Right lobe of liver (tissue), 6 donors: ENCODE measurements at places on chromosomes 12 and 14. TPM values are rescaled to one million over a fixed set of nuclear protein-coding genes. Genes with fewer than 3 reads are reported as not detected.

Gene REM2
- 0.12 TPM for total RNA-seq

GRCh38 chr14:22715186-22715812, 51.2 kb upstream of the OXA1L start:
- DNase-seq: no peak

GRCh38 chr14:77100961-77101360, 2.9 kb downstream of the CIPC start:
- DNase-seq: no peak

- DNase-seq: no peak
These were observed 128.9 kb downstream of the NUBPL start for GRCh38 chr14:31690056-31690455.

GRCh38 chr14:24408764-24409163, 10.0 kb downstream of the NYNRIN start:
- no peak for DNase-seq

DNA sequence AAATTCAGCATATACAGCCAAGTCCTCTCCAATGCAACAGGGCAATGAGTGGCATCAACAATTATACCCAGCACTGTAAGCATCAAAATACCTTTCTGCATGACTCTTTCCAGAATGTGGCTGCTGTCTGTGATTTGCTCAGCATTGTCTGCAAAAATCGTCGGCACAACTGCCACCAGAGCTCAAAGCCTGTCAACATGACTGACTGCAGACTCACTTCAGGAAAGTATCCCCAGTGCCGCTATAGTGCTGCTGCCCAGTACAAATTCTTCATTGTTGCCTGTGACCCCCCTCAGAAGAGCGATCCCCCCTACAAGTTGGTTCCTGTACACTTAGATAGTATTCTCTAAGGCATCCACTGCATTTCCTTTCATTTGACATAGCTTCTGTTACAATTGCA, 735 bp downstream of the RNASE6 start:
- DNase-seq: no peak

DNA sequence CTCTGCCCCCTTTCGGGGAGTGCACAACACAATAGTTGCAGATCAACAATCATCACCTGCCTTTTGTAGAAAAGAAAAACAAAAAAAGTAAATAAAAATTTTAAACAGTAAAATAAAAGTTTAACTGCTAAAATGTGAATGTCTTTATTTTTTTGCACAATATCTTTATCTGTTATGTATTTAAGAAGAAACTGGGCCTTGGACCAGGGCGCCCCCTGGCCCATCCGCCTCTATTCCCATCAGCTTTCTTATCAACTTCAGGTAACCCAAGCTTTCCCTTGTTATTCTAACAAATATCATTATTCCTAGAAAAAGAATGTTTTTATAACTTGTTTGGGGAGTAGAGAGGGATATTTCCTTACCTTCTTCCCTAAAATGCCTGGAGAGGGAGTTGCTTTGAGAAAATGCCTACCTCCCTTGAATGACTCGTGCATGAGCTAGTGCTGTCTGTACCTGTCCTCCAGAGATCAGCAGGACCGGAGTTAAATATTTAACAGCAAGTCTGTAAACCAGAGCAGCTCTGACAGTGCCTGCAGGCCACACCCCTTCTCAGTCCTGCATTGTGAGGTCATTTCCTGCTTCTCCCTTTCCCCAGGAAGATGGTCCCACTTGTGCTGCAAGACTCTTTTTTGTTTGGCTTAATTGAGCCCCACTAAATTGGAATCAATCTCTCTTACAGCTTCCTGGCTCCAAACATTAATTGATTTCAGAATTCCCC, 192.8 kb upstream of the RGS6 start:
- DNase-seq: no peak

GRCh38 chr12:25800101-25800500, 158.4 kb upstream of the RASSF8 start:
- DNase-seq: no peak

DNA sequence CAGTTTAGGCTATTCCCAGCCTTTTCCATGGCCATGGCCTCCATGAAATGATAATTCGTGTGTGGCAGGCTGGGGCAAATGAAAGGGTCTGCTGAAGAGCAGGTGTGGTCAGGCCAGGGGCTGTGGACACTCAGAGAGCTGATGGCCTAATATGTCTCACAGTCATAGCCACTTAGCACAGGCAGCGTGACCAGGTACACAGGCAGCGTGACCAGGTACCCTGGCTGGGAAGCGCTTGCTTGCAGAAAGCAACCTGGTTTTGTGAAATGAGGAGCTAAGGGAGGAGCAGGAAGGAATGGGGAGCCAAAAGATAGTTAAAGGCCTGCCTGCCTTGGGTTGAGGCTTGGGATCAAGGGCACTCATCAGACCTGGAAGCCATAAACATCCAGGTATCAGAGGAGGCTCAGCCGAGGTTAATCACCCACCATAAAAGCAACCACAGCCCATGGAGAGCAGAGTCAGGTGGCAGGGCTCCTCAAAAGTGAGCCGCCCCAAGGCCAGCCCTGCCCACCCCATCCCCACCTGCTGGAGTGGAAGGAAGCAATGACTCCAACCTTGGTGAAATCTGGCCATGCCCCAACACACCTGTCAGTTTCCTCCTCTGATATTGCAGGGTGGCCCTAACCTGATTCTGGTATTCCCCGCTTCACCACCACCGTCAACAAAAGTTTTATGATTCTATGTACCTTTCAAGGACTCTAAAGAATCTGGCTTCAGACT, 8.0 kb upstream of the KRT8 start:
- no peak for DNase-seq
